ENCODE measurements at places on chromosomes 6 and 20. TPM values are rescaled to one million over a fixed set of nuclear protein-coding genes. Genes with fewer than 3 reads are reported as not detected.

Gene CD93
- 206 TPM for total RNA-seq

Gene OXT
- not detected for total RNA-seq

Gene GPSM3
- total RNA-seq, result 19.4 TPM

Gene NSFL1C
- 58.5 TPM for total RNA-seq

Gene SLC22A7
- total RNA-seq, result 1.8 TPM

Gene AKAP12
- 53.9 TPM for total RNA-seq

Gene HSPA1L
- total RNA-seq, result not detected

Gene HLA-DRA
- total RNA-seq, result 220 TPM

Gene NOTCH4
- 198 TPM for total RNA-seq

Gene CLDN20
- not detected for total RNA-seq

Gene BPHL
- 7.7 TPM for total RNA-seq

DNA sequence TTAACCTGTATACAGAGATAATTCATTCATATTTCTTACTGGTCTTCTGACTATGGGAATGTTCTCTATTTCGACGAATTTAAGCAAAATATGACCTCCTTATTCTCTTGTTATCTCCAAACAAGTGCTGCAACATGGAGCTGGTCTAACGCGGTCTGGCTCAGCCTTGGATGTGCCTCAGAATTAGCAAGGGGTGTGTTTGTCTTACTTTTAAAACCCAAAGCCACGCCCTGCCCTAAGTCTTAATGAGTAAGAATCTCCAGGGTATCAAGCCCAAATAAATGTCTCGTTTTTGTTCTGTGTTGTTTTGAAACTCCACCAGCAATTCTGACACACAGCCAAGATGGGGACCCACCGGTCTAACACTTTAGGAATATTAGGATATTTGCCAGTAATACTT lies 99.2 kb downstream of the ATP9A start:
- DNase-seq, result no peak

GRCh38 chr6:39330476-39330875 lies 8.0 kb upstream of the KCNK16 start:
- no peak for DNase-seq

DNA sequence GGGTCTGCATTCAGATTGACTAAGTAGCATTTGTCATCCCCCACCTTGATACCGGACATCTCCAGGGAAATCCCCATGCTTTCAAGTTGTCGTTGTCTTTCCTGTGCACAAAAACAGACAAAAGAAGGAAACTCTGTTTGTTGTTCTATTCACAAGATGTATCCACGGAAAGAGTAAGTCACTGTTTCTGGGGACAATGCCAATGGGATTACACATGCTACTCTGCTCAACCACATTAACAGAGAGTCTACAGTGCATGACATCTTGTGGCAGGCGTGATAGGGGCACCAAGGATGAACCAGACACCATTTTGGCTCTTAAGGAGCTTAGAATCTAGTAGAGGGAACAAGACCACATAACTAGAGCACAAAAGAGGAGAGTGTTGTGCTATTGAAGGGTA lies 124.4 kb upstream of the NUP153 start:
- no peak for DNase-seq

GRCh38 chr6:92428448-92428847 lies 990.9 kb downstream of the EPHA7 start:
- DNase-seq, result no peak

DNA sequence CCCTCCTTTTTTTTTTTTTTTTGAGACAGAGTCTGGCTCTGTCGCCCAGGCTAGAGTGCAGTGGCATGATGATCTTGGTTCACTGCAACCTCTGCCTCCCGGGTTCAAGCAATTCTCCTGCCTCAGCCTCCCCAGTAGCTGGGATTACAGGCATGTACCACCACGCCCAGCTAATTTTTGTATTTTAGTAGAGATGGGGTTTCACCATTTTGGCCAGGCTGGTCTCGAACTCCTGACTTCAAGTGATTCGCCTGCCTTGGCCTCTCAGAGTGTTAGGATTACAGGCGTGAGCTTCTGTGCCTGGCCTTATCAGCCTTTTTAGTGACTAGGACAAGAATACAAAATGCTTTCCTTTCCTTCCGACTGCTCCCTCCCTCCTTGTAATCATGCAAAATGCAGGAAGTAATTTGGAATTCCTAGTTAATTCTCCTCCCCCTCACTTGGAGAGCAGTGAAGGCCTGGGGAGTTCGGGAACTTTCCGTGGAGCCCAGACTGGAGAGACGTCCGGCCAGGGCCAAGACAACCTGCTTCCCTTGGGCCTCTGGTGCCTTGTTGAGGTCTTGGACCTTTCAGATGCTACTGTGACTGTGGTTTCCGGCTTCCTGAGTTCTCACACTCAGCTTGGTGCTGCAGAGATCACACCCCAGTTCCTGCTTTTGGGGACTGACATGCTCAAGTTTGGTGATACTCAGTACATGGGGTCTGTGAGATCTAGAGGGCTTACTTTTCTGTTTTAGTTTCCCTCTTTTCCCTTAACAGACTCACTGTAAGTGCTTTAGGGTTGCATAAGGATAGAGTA lies 3.9 kb upstream of the PHF20 start:
- peak; percentile 82 for DNase-seq

DNA sequence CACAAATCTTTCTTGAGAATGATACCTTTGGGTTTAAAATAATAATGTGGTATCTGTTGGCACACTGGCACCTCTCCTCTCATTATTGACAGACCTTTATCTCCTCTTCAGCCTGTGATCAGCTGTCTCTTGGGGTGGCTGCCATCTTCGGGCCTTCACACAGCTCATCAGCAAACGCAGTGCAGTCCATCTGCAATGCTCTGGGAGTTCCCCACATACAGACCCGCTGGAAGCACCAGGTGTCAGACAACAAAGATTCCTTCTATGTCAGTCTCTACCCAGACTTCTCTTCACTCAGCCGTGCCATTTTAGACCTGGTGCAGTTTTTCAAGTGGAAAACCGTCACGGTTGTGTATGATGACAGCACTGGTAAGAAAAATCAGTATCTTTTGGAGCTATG lies 232.8 kb downstream of the GRIK2 start:
- DNase-seq, result no peak

GRCh38 chr20:37223053-37223452 lies 38.6 kb downstream of the GHRH start:
- no peak for DNase-seq

DNA sequence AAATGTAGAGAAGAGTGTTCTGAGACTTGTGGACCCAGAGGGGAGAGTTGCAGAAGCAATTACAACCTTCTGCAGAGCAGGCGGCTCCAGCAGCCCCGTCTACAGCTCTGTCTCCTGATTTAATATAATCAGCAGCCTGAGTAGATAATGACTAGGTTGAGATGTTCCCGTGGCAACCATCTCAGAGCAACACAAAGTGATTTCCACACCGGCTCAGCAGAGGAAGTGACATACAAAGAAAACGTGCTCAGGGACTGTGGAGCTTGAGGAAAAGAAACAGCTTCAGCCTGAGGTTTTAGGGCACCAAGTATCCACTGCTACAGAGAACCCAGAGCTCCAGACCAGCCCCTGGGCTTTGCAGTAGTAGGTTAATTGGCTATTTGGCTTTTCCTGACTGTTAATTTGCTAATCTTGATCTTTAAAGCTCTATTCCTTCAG lies 136.4 kb downstream of the MTFR2 start:
- DNase-seq, result peak; percentile 63

DNA sequence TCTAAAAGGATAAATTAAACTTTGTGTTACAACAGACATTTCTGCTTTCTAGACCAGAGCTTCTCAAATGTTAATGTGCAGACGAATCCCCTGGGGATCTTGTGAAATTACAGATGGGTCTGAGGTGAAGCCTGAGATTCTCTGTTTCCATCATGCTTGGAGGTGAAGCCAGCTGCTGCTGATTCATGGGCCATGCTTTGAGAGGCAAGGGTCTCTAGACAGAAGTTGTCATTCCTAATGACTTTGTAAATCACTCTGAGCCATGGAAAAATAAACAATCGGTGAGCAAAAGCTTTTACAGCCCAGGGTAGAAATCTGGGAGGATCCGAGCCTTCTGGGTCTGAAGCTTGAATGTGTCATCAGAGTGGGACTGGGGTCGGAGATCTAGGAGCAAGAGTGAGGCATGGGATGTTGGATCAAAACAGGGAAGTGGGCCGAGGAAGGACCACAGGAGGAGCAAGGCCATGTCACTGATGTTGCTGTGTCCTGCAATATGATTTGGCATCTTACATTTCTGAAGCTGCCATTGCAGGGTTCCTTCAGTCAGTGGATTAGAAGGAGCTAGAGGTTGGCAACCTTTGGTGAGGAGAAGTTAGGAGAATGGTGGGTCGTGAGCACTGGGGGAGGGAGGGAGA lies 77.3 kb downstream of the TRMT11 start:
- DNase-seq, result no peak

- DNase-seq, result no peak
These were observed 1.1 kb upstream of the FGD2 start for GRCh38 chr6:37004044-37004980.

- no peak for DNase-seq
These were observed 29.2 kb downstream of the ID4 start for GRCh38 chr6:19866173-19866984.

DNA sequence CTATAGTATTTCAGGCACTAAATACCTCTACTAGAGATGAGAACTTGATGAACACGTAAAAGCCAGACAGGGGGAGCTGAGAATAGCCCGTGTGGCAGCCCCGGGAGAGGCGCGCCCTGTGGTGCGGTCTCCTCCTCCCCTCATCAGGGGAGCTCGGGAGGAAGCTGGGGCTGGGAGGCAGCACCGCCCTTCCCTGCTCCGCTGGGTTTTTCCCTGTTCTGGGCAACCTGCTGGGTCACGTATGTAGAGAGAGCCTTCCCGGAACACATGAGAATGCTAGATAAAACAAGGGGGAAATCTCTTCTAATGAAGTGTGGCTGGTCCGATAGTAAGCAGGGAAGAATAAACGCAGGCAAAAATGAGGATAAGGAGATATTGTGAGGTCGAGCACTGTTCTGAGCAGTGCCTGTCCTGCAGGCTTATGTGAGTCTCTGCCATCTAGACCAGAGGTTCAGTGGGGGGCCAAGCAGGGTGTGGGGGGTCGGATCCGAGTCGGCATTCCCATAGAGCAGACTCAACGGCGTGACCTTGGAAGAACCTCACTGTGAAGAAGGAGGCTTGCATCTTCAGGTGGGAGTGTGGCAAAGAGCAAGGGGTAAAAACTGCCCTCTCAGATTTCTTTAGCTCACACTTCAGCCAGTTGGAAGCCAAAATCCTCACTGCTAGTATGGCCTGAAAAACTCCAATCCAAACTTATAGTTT lies 13.4 kb upstream of the RPS6KA2 start:
- no peak for DNase-seq

GRCh38 chr6:46899659-46900058 lies 22.1 kb downstream of the ADGRF5 start:
- no peak for DNase-seq

DNA sequence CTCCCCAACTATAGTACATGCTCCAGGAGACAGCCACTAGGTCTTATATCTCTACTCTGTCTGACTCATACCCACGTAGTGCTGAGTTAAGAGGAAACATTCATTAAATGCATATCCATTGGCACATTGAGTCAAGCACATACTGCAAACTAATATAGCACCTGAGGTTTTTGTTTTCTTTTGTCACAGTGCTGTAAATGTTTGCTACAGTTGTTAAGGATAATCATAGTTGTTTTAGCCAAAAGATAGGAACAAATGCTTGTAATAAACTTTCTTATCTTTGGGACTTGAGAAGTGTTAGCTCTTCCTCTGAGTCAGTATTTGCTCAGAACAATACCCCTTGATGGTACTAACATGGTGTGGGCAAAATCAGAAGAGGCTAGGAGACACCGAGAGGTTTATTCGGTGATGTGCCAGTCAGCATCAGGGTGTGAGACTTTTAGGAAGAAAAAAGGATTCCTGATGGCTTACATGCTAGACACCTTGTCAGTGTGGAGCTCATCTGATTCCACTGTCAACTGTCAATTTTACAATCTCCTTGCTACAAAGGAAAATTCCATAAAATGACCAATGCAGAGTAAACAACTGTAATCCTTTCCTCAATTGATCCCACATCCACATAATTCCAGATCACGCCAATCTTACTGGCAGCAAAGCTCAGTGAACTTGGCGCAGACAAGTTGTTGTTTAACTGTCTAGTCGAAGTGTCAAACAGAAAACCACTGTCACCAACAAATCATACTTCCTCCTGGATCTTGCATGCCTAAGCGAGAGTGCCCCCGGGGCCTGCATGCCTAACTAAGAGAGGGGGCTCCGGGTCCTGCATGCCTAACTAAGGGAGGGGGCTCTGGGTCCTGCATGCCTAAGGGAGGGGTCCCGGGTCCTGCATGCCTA lies 36.1 kb downstream of the ELOVL2 start:
- DNase-seq, result no peak

- no peak for DNase-seq
These were observed 79.2 kb upstream of the RIPOR2 start for GRCh38 chr6:25014791-25015560.

DNA sequence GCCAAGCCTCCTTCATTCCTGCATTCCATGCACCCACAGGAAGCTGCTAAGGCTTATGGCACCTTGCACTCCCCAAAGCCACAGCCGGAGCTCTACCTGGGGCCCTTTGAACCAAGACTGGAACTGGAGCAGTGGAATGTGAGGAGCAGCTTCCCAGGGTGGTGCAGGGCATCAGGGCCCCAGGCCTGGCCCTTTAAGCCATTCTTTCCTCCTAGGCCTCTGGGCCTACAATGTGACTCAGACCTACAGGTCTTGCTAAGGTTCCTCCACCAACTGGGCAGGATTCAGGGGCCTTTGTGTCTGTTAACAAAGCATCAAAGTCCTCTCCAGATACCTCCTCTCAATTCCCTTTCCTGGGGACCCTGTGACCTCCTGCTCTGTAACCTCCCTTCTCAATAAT lies 36.2 kb downstream of the SF3B5 start:
- no peak for DNase-seq

DNA sequence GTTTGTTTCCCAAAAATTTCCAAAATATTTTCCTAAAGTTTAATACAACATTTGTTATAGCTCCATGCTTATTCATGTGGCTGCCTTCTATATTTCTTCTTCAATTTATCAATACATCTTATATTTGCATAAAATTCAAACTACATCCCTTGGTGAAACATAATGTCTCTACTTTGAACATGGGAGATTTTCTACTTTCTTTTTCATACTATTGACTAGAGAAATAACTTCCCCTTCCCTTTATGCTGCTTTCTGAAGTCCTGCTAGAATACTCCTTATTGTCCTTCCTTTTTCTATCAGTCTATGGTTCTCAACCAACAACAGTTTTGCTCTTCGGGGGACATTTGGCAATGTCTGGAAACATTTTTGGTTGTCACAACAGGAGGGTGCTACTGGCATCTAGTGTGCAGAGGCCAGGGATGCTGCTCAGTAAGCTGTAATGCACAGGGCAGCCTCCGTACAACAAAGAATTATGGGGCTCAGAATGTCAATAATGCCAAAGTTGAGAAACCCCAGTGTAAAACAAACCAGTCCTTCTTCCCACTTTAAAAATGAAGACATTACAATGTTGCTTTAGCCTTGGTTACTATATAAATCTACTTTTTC lies 29.9 kb downstream of the MKKS start:
- DNase-seq, result no peak

- no peak for DNase-seq
These were observed 2.4 kb downstream of the AGPAT4 start for GRCh38 chr6:161271343-161272030.

DNA sequence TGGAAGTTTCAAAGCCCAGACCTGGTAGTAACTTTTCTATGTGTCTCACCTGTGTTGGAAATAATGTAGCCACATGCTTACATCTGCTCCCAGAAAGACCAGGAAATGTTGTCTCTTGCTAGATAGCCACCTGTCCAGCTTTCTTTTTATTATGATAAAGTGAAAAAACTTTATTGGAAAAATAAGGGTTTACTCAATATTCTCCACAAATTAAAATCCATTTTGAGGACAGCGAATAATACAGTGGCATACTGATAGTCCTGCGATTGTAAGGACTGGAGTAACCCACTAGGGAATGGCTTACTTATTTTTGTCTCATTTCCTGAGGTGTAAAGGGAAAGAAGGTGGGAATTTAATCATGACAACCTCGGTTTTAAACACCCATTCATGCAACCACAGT lies 100.1 kb downstream of the HFE start:
- DNase-seq, result no peak
